ENCODE measurements at places on chromosomes 4 and X.

DNA sequence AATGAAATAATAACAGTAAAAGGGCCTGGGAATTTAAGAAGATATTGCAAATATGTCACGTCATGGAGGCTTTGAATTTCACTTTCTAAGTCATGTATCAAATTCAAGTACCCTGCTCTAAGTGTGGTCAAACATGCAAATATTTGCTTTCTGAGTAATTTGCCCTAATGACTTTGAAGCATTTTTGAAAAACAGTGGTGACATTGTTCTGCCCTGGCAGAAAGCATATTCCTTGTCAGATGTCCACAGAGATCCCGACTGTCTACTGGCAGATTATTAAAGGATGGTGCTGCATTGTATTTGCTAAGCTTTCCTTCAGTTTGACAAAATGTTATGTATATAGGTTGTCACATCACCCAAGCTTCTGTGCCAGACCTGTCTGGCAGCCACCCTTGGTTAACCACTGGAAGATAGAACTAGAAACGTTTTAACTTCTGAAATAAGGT lies 92.5 kb downstream of the ANK2 start:
- peak; percentile 22 for DNase-seq

DNA sequence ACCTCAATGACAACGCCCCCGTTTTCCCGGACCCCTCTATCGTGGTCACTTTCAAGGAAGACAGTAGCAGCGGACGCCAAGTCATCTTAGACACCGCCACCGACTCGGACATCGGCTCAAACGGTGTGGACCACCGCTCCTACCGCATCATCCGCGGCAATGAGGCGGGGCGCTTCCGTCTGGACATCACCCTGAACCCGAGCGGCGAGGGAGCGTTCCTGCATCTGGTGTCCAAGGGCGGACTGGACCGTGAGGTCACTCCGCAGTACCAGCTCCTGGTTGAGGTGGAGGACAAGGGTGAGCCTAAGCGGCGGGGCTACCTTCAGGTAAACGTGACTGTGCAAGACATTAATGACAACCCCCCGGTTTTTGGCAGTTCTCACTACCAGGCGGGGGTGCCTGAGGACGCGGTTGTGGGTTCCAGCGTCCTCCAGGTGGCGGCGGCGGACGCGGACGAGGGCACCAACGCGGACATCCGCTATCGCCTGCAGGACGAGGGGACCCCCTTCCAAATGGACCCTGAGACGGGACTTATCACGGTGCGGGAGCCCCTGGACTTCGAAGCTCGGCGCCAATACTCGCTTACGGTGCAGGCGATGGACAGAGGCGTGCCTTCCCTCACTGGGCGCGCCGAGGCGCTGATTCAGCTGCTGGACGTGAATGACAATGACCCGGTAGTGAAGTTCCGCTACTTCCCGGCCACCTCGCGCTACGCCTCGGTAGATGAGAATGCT lies 2.2 kb downstream of the FAT4 start:
- peak; percentile 17 for DNase-seq

DNA sequence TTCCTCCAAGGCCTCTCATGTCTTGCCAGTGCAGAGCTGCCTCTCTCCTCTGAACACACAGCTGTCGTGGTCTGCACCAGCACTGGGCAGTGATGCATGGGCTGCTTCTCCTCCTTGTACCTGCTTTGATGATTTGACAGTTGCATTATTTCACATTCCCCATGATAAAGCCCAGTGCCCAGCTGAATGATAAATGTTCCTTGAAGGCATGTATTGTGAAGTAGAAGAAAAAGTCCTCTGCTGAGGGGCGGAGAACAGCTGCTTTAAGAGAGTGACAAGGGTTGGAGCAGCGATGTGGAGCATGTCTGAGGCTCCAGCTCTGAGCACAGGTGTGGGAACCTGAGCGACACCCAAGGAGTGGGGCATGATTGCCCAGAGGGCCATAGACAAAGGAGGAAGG lies 21.1 kb upstream of the TRIM2 start:
- DNase-seq, result no peak

DNA sequence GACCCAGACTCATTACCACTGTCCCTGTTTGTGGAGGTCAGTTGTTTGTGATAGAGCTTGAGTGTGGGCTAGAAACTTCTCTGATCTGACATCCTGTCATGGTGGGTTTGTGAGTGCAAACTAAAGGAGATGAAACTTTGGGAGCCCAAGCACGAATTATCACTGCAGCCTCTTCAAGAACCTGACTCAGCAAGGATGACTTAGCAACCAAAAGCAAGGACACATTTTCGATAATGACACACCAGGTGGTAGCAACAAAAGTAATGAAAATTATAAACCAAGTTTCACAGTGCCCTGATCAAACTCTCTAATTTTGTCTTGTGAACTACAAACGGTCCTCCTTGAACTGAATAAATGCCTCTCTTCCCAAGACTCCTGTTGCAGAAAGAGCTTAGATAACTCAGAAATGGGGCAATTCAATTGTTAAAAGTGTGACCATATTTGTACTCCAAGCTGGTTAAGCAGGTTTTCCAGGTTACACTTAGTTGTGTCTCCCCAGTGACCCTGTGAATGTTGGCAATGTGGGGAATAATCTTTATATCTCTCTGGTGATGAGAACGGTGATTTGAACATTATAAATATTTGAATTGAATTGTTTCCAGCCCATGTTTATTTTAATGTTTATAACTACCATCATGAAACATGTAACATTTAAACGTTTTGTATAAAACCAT lies 52.6 kb upstream of the ATP8A1 start:
- no peak for DNase-seq

DNA sequence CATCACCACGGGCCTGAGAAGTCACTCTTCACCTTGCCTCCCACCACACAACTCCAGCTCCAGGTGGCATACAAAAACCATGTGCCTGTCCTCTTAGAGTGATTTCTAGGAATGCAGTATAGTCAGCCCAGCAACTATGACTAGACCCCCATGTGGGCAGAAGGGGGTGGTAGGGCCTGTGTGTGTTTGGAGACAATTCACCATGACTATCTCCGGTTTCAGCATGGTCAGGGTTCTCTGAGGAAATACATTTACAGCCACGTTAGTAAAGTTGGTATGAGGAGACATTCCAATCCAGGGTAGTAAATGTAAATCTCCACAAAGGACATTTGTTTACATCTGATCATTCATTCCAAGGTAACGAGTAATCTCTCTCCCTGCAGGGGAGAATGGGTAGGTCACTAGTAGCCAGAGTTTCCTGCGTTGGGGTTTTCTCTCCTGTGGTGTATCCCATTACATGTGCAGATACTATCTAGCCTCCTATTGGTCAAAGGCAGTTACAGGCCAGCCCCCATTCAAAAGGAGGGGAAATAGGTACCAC lies 4.2 kb upstream of the MTMR1 start:
- no peak for DNase-seq

- no peak for DNase-seq
Measured at GRCh38 chr4:186935901-186936300, 212.2 kb upstream of the FAT1 start.

DNA sequence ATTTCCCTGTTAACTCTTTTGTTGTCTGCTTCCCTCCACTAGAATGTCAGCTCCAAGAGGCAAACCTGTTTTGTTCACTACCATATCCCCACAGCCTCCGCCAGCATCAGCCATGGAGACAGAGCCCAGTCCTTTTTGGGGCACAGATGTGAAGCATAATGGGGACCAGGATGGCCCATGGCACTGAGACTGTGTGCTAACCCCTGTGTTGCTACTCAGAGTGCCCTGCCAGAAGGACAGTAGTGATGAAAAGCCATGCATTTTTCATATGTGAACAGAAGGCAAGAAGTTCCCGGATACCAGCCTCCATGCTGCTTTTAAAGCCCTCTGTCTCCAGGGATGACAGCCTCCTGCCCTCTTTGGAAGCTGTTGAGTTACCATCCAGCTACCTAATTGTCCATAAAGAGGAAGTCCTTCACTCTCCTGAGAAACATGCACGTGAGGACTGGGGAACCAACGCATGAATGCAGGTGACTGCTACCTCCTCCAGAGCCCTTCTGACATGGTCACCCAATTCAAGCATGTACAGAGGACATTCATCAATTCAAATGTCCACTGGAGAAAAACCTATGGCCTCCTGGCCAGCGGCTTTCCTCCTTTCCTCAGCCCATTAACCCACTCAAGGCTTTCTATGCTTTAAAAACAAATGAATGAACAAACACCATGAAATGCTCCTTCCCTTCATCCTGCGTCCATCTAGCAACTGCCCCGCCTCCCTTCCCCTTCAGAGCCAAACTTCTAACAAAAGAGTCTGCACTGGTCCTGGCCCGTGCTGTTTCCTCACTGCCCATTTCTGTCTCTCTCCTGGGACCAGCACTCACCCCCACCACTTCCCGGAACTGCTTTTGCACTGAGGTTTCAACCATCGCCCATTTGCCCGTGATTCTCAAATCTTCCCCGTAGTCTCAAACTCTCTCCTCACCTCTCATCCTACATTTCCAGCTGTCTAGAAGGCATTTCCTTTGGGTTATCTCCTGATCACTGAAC lies 18.0 kb downstream of the PNMA6F start:
- no peak for DNase-seq

DNA sequence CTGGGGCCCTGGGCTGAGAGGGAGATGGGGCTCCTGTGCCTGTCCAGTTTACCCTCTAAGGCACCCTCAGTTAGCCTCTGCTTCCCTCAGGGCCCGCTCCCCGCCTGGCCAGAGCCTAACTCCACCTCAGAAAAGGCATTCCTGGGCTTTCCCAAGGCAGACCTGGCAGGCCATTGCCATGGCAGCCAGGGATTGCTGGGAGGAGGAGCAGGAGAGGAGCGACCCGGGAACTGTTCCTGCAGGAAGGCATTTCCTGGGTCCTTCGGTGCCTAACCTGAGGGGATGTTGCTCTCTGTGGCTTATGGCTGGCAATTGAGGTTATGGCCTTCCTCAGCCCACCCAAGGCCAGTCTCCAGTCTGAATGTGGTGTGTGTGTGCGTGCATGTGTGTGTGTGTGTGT lies 131.3 kb downstream of the PJA1 start:
- DNase-seq, result no peak

GRCh38 chr4:77854431-77855111 lies 8.1 kb upstream of the MRPL1 start:
- no peak for DNase-seq

- no peak for DNase-seq
Measured at GRCh38 chrX:24002167-24002566, 24.8 kb downstream of the KLHL15 start.

DNA sequence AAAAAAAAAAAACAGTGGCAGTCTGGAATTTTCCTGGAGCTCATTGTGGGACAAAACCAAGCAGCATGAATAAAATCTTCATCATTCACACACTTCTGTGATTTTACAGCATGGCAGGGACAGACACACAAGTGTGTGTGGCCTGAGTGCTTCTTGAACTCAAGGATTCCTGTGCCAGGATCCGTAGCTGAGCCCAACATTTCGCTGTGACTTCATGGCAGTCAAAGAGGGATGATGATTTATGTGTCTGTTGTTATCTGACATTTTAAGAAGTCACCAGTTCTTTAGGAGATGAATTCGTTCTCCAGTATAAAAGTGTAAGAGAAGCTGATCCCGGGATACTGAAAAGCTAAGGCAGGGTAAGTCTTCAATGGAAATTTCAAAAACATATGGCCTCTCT lies 57.0 kb downstream of the ING2 start:
- no peak for DNase-seq

DNA sequence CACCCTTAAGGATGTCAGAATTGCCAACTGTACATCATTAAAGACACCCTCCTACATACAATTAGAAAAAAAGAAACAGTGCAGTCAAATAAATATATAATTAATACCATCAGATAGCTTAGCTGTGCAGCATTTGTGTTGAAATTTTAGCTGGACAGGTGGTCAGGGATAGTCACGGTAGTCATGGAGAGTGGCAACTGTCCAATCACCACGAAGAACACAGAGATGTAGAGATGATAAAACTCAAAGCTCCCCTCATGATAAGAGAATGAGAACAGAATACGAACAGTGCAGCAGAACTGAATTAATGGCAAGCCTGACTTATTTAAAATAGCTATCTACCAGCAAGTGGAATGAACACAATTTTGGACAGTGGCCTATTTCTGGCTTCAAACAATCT lies 27.2 kb downstream of the SLC39A8 start:
- DNase-seq, result no peak

DNA sequence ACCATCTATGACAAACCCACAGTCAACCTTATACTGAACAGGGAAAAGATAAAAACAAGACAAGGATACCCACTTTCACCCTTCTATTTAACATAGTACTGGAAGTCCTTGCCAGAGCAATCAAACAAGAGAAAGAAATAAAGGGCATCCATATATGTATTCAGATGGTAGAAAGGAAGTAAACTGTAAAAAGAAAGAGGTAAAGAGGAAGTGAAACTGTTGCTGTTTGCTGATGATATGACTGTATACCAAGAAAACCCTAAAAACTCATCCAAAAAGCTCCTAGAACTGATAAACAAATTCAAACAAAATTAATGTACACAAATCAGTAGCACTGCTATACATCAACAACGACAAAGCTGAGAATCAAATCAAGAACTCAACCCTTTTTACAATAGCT lies 538.7 kb upstream of the PABPC4L start:
- no peak for DNase-seq

GRCh38 chrX:139783959-139784358 lies 76.0 kb upstream of the MCF2 start:
- no peak for DNase-seq

DNA sequence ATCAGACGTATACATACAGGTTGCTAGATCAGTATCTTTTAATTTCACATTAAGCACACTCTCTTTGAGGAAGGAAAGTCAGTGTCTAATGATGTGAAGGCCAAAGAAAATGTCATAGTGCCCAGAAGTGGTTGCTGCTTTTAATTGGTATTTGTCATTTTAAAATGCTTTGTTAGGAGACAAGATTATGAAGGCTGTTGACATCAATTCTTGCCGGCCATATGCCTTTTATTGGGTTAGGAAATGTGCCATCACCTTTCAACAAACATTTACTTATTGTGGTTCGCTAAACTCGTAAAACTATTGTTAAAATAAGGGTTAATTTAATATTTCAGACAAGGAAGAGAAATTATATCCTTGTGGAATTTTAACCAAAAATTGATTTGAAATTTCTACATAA lies 32.2 kb downstream of the NFKB1 start:
- no peak for DNase-seq

DNA sequence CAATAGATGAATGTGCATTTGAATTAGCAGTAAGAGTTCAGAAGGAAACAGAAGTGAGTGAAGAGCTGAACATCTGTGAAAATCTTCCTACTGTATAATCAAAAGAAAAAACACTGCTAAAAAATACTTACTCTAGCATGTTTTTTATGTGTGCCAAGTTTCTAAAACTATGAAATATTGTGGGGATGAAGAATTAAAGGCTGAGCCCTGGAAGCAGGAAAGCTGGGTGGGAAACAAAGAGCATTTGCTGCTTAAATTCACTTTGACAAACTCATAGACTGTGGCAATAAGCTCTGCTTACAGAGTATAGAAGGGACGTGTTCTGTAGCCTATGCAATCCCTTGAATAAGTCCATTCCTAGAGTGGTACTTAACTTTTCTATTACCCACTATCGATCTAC lies 261.7 kb downstream of the ANKRD50 start:
- no peak for DNase-seq

- DNase-seq, result no peak
Measured at GRCh38 chr4:88341227-88342192, 37.1 kb upstream of the HERC6 start.

All from amygdala (tissue), 56 donors.